Natural killer cell treated with Interleukin-12 subunit alpha and Interleukin-12 subunit beta and Interleukin-15 and Interleukin-18, amount 100 ng/mL, for 72 hours (primary cell): ENCODE measurements at places on chromosomes 2 and 18. TPM values are rescaled to one million over a fixed set of nuclear protein-coding genes. Genes with fewer than 3 reads are reported as not detected.

The PJVK gene
- total RNA-seq: 1.5 TPM

The ACMSD gene
- total RNA-seq: not detected

The SPP2 gene
- total RNA-seq: not detected

The SH3RF3 gene
- not detected for total RNA-seq

The GAD1 gene
- total RNA-seq: not detected

The C18orf54 gene
- 12.4 TPM for total RNA-seq

The NT5DC4 gene
- not detected for total RNA-seq

The CDH19 gene
- total RNA-seq: not detected

The ATIC gene
- total RNA-seq: 112 TPM

The PCARE gene
- not detected for total RNA-seq

The LRRTM4 gene
- not detected for total RNA-seq

The BOLL gene
- total RNA-seq: not detected

The TEKT4 gene
- total RNA-seq: not detected

The PSTPIP2 gene
- 29.5 TPM for total RNA-seq

The NEURL3 gene
- total RNA-seq: 0.64 TPM

The EFEMP1 gene
- not detected for total RNA-seq

The PIGN gene
- total RNA-seq: 53.6 TPM

The IL1RL2 gene
- 0.19 TPM for total RNA-seq

The FSIP2 gene
- total RNA-seq: 0.20 TPM

The SNED1 gene
- not detected for total RNA-seq

The OSR1 gene
- not detected for total RNA-seq

The CBLN2 gene
- not detected for total RNA-seq

The BBS5 gene
- total RNA-seq: 5.7 TPM

The LRPPRC gene
- total RNA-seq: 156 TPM

The DRC1 gene
- total RNA-seq: not detected

The SLC40A1 gene
- 0.47 TPM for total RNA-seq

The IKZF2 gene
- total RNA-seq: 48.3 TPM

The SLC5A7 gene
- total RNA-seq: not detected

The TMEM87B gene
- total RNA-seq: 8.0 TPM

The EVX2 gene
- total RNA-seq: not detected

The CD226 gene
- 181 TPM for total RNA-seq

The STON1 gene
- 2.0 TPM for total RNA-seq

The TTC39C gene
- 69.7 TPM for total RNA-seq
